Heart right ventricle (tissue), 16 donors: ENCODE measurements at places on chromosomes 7 and 10. TPM values are rescaled to one million over a fixed set of nuclear protein-coding genes. Genes with fewer than 3 reads are reported as not detected.

- DNase-seq: no peak
Observed at GRCh38 chr10:126073606-126074005, 177.2 kb downstream of the FANK1 start.

- DNase-seq: no peak
Observed at GRCh38 chr10:31782701-31783100, 145.9 kb downstream of the ARHGAP12 start.

DNA sequence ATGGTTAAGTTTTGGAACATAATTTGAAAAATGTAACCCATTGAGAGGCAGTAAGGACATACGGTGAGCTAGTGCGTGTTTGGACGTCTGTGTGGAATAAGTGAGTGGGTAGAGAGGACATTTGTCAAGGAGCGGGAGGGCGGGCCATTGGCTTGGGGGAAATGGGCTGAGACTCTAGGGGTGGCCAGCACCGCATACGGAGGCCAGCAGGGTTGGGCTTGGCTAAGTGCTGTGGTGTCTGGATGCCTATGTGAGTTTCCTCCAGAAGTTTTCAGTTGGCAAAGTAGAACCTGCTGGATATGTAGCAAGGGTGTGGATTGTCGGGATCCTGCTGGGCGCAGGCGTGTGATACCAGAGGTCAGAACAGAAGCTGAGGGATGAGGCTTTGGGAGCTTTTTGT, 103.0 kb downstream of the TCF7L2 start:
- DNase-seq: no peak

DNA sequence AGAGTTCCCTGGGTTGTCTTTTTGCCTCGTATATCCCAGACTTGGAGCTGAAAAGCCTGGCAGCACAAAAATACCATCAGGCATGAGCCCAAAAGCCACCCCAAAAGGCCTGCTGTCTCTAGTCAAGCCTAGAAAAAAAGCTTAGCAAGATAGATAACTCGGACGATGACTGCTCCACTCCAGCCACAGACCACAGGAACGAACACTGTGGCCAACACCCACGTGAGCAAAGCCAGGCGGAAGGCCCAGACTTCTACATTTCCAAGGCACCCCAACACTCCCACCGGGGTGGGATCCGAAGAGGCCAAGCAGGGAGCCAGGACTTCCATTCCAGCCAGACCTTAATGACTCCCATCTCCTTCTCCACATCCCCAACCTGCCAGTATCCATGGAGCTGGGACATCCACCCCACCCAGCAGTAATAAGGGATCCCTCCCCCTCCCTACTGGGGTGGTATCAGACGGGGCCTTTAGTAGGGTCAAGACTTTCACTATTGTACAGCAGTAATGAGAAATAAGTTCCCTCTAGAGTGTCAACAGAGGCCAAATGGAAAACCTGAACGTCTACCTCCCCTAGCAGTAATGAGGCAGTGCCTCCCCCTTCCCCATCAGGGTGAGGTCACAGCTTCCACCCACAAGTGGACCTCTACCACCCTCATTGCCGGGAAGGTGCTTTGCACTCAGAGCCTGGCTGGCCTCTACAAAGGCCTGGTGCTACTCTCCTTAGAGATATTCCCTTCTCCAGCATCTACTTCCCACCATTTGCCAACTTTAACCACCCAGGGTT, 23.0 kb downstream of the PRLHR start:
- DNase-seq: no peak

GRCh38 chr7:120805636-120806388, 52.1 kb downstream of the TSPAN12 start:
- peak; percentile 78 for DNase-seq

DNA sequence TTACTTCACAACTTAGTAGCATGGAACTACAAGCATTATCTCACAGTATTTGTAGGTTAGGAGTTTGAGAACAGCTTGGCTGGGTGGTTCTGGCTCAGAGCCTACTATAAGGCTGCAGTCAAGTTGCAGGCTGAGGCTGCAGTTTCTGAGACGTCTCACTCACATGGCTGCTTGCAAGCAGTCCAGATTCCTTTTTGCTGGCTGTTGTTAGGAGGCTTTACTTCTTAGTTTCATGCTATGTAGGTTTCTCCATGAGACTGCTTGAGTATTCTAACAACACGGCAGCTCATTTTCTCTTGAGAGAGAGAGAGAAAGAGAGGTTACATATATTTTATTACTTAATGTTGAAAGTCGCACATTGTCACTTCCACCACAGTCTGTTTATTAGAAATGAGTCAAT, 1073.9 kb downstream of the NXPH1 start:
- DNase-seq: no peak

DNA sequence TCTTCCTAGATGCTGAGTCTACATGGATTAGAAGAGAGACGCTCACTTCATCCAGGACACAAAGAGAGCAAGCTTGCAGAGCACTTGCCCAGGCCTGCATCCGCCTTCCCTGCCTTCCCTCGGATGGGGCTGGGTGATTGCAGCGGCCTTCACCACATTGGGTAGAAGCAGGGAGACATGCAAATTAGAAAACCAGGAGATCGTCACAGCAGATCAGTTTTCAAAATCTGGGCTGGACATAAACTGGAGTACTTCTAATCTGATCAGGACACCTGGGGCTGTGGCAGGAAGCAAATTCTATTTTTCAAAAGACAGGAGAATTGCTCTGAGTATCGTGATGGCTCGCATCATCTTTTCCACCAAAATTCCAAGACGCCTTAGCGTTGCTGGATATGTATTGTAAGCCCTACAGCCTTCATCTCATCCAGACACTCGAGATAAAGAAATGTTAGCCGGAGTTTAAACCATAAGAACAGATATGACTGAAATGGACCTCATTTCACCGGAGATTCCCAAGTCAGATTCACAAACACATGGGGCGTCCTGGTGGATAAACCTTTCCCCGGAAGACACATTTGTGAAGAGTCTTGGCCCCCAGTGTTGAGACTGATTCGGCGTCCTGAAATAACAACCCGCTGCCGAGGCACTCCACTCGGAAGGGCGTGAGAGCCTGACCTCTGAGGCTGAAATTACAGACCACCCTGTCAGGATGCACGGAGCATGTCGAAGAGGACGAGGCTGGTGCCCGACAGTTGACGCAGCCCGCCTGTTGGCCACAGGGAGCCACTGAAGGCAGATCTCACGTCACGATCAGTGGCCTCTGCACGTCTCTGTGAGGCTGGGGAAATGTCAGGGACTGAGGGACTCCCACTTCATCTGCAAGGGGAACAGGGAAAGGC, 91.2 kb upstream of the PARD3 start:
- no peak for DNase-seq

DNA sequence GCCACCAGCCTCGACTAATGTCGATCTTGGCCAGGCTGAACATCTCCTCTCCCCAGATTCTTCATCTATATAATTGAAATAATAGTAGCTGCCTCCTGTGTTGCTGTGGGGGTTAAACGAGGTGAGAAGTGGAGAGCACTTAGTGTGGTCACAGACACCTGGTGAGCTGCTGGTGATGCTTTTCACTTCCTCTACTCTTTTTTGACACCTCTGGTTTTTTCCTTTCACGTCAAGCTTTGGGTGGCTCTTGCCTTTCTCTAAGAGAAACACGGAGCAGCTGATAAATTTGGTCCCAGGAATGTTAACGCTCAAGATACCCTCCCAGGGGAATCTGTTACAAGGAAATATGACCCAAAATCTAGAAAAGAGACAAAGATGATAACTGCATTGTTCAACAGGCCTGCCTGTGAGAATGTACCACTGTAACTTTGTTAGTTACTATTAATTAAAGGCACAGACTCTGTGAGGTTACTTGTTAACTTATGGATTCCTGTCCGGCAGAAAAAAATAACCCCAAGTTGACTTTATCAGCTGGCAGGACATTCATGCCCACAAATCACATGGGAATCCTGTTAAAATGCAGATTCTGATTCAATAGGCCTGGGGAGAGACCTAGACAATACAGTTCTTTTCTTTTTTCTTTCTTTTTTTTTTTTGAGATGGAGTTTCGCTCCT, 9.5 kb upstream of the NPFFR1 start:
- DNase-seq: no peak

DNA sequence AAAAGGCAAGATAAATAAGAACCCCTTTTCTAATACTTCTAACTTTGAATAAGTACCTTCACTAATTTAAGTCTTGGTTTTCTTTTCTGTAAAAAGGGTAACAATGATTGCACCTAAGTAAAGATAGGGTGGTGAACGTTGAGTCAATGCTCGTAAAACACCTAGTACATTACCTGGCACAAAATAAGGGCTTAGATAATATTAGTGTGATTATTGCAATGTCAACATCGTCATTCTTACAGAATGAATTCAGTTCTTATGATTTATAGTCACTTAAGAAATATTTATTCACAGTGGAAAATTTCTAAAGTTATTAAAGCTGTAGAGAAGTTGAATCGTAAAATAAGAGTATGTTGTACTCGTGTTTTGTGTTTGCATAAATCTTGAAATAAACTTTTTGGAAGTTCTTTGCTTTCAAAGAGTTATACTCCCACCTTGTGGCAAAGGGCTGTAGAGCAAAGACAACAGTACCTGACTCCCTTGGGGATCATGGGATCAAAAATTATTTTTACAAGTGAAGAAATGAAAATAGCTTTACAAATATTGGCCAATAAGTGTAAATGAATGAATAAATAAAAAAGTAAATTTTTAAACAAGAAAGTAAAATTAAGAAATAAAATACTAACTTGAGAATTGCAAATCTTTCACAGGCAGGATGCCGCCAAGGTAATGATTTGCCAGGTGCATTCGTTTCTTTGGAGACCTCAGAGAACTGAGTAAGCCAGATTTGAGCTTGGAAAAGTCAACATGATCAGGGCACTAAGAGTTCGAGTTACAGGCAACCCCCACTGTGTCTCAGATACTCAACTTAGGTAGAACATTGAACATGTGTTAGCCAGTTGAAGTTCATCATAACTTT, 285.8 kb upstream of the CACNA2D1 start:
- DNase-seq: no peak

DNA sequence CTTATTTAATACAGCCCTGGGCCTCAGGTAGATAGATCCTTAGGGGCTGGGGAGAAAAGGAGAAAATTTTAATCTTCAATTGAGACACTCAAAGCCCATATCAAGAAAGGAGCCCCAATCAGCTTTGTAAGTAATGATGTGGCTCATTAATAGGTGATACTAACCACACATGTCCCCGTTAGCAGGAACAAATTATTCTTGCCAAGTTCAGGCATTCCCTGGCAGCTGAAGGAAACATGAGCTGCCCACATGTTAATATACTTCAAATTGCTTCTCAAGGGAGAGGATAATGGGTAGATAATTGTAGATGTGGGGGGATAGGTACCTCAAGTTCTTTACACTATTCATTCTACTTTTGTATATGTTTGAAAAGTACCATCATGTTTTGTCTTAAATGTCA, 14.5 kb downstream of the IFIT5 start:
- DNase-seq: peak; percentile 13

DNA sequence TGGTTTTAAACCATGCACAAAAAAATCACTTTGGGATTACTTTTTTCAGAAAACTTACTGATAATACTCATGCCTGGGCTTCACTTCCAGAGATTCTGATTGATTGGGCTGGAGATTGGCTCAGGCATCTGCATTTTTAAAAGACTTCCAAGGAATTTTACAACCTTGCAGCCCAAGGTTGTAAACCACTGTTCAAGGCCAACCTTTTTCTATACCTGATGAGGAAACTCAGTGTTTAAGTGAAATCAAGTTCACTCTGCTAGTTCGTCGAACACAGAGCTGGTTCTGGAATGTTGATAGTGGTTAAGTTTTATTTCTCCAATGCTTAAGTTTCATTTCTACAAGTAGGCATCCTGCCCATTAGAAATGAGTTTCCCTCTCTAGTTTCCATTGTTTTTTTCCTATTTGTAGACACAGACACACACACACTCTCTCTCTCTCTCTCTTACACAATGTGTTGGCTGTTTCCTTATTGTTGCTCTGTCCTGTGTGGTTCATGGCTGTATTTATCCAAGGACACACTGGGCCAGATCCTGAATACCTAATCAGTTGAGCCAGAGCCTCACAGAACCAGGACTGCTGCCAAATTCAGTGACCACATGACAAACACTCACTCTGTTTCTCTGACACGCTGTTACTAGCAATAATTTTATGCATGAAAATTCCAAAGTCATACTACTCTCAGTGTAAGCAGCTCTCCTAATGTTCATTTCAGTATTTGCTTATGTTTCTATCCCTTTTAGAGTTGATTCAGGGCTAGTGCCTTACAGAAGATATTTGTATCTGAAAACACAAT, 3.7 kb upstream of the IFIT1B start:
- peak; percentile 52 for DNase-seq

GRCh38 chr7:29806995-29807841, 910 bp downstream of the WIPF3 start:
- peak; percentile 38 for DNase-seq

DNA sequence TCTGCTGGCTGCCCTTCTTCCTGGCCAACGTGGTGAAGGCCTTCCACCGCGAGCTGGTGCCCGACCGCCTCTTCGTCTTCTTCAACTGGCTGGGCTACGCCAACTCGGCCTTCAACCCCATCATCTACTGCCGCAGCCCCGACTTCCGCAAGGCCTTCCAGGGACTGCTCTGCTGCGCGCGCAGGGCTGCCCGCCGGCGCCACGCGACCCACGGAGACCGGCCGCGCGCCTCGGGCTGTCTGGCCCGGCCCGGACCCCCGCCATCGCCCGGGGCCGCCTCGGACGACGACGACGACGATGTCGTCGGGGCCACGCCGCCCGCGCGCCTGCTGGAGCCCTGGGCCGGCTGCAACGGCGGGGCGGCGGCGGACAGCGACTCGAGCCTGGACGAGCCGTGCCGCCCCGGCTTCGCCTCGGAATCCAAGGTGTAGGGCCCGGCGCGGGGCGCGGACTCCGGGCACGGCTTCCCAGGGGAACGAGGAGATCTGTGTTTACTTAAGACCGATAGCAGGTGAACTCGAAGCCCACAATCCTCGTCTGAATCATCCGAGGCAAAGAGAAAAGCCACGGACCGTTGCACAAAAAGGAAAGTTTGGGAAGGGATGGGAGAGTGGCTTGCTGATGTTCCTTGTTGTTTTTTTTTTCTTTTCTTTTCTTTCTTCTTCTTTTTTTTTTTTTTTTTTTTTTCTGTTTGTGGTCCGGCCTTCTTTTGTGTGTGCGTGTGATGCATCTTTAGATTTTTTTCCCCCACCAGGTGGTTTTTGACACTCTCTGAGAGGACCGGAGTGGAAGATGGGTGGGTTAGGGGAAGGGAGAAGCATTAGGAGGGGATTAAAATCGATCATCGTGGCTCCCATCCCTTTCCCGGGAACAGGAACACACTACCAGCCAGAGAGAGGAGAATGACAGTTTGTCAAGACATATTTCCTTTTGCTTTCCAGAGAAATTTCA, 1.7 kb downstream of the ADRB1 start:
- DNase-seq: peak; percentile 55

GRCh38 chr10:75203724-75204123, 6.9 kb upstream of the VDAC2 start:
- peak; percentile 40 for DNase-seq

DNA sequence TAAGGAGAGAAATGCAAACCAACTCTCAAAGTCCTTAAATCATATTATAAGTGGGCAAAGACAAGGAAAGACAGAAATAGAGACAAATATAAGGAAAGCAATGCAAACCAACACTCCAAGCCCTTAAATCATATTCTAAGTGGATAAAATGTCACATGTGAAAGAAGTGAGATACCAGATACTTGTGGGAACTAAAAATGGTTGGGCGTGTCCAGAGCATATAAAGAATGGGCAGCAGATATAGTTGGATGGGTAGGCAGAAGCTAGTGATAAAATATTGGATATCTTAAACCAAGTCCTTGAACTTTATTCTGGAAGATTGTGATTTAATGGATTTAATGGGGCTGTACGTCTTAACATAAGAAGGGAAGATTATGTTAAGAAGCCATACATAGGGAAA, 1065.2 kb upstream of the C7orf33 start:
- DNase-seq: no peak

Gene IFIT1B
- not detected for polyA plus RNA-seq

Gene GPR26
- polyA plus RNA-seq: not detected

Gene HGF
- 1.2 TPM for polyA plus RNA-seq

Gene TRIM50
- 0.04 TPM for polyA plus RNA-seq

Gene TMEM176A
- polyA plus RNA-seq: 16.8 TPM

Gene C7orf57
- not detected for polyA plus RNA-seq
